ENCODE measurements at places on chromosomes 11 and 22.

GRCh38 chr22:29195118-29195963 is 10.4 kb upstream of the EMID1 start:
- no peak for DNase-seq

- no peak for DNase-seq
These were observed 89.1 kb upstream of the RTL6 start for GRCh38 chr22:44586999-44587736.

- DNase-seq = no peak
These were observed 281.6 kb downstream of the TBC1D22A start for GRCh38 chr22:47043835-47044721.

DNA sequence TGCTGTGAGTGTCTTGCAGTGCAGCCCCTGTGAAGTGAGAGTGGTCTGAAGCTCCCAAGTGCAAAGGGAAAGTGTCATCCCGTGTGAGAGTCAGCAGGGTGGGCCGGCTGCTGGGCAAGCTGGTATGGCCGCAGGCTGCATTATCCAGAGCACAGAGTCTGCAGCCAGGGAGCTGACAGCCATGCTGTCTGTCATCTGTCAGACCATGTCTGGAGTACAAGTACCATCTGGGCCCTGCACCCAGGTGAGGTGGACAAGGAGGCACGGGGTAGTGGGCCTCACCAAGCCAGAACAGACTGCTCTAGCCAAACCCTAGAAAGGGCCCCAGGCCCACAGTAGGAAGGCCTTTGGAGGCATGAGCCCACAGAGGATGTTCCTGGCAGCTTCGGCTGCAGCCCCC is 20.2 kb downstream of the LMO1 start:
- DNase-seq = no peak

- no peak for DNase-seq
These were observed 8.7 kb upstream of the TOP3B start for GRCh38 chr22:21991304-21991596.

DNA sequence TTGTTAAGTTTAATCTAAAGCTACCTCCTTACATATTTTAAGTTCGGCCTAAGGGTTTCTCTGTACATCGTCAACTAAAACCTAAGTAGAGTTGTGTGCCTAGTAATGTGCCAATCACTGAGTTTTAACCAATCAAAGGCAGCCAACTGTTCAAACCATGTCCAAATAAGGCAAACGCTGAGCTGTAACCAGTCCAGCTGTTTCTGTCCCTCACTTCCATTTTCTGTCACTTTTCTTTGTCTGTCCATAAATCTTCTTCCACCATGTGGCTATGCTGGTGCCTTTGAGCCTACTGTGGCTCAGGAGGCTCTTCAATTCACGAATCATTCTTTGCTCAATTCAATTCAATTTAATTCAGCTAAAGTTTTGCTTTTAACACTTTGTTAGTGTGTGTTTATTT is 13.9 kb upstream of the ATXN10 start:
- DNase-seq = no peak

- no peak for DNase-seq
These were observed 7.9 kb downstream of the NLRP14 start for GRCh38 chr11:7028141-7028540.

- DNase-seq = no peak
These were observed 97.0 kb downstream of the ST3GAL4 start for GRCh38 chr11:126452241-126453101.

- DNase-seq = no peak
These were observed 49.5 kb downstream of the PACS1 start for GRCh38 chr11:66119348-66120133.

DNA sequence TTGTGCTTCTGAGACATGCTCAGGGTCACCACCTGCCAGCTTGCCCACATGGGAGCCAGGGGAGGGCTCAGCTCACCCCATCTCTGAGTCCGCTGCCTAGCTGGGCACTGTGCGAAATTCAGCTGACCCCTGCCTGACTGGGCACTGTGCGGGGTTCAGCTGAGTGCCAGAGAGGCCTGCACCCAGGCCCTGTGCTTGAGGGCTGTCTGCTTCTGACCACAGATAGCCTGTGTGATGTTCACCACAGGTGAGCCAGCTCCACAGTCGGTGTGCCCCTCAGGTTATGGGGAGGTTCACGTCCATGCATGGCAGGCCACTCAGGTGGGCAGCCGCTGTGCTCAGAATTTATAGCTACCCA is 84.5 kb upstream of the SUSD2 start:
- DNase-seq = no peak

All from stimulated activated CD4-positive, alpha-beta T cell treated with anti-CD3 and anti-CD28 coated beads, Interleukin-1b, Interleukin-23, amount 100 ng/mL, for 24 hours (primary cell).